ENCODE measurements at places on chromosomes 7 and 10.
A peak's percentile ranks its signal among the peaks of the same experiment; 100 is the strongest.

- no peak for DNase-seq
These were observed 7.7 kb downstream of the PLCE1 start for GRCh38 chr10:94001416-94001810.

DNA sequence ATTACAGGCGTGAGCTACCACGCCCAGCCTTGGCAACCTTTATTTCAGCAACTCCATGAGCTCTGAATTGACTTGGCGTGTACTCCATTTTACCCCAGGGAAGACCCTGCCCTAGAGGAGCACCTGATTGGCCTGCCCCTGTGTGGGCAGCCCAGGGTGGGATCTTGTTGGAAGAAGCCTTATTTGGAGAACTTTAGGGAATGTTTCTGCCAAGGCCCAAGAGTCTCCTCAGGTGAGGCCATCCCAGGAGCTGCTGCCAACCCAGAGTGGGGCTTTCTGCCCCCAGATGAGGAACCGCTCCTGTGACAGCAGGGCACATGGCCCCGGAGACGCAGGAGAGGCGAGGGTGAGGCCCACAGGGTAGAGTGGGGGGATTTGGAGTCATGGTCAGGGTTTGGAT is 42.0 kb downstream of the VWA2 start:
- DNase-seq, result no peak

- no peak for DNase-seq
These were observed 90.1 kb downstream of the FAM53B start for GRCh38 chr10:124653811-124654651.

- no peak for DNase-seq
These were observed 38.0 kb downstream of the POLR1F start for GRCh38 chr7:19670806-19671205.

DNA sequence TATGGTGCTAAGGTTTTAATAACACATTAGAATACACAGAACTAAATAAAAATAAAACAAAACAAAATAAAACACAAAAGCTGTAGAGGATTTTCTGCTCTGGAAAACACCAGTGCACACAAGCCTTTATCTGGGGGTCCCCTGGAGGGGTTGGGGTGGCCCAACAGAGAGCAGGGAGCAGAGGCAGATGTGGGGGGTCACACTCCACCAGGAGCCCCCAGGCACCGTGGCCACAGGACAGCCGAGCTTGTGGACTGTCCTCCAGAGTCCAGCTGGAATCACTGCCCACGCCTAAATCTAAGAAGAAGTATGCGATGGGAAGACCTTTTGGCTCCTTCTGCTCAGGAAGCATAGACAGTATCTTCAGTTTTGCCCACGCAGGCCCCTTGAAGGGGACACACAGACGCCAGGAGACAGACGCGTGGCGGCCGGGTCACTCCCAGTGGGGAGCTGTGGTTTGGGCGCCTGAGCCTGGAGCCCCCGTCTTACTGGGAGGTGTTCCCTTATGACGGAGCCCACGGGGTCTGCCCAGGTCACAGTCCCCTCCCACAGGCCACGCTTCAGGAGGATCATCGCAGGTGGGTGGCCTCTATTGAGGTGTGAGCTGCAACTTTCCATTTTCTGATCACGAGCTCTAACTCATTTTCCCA is 595.0 kb downstream of the PTPRN2 start:
- no peak for DNase-seq

GRCh38 chr7:2732959-2733584 is 45.1 kb downstream of the AMZ1 start:
- DNase-seq, result no peak

GRCh38 chr7:30770845-30771173 is 408 bp upstream of the MINDY4 start:
- no peak for DNase-seq

DNA sequence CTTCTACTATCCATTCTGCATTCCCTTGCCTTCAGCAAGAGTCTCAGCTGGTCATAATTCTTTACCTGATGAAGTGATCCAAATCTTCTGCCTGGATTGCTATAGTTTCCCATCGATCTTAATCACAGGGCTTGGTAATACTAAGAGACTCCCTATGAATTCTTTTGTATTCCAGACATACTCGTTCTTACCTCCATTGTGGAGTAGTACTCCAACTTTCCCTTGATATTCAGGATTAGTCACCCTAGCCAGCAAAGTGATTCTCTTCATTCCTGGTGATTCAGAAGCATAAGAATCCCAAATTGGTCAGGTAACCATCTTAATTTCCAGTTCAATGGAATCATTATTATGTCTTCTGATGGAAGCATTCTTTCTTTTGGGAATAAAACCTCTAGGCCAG is 96.7 kb downstream of the TWIST1 start:
- DNase-seq, result no peak

- no peak for DNase-seq
These were observed 107.1 kb downstream of the PFKFB3 start for GRCh38 chr10:6309816-6310215.

GRCh38 chr7:131182446-131183058 is 145.1 kb upstream of the MKLN1 start:
- DNase-seq, result no peak

GRCh38 chr10:59299933-59300332 is 62.4 kb downstream of the FAM13C start:
- DNase-seq, result no peak

DNA sequence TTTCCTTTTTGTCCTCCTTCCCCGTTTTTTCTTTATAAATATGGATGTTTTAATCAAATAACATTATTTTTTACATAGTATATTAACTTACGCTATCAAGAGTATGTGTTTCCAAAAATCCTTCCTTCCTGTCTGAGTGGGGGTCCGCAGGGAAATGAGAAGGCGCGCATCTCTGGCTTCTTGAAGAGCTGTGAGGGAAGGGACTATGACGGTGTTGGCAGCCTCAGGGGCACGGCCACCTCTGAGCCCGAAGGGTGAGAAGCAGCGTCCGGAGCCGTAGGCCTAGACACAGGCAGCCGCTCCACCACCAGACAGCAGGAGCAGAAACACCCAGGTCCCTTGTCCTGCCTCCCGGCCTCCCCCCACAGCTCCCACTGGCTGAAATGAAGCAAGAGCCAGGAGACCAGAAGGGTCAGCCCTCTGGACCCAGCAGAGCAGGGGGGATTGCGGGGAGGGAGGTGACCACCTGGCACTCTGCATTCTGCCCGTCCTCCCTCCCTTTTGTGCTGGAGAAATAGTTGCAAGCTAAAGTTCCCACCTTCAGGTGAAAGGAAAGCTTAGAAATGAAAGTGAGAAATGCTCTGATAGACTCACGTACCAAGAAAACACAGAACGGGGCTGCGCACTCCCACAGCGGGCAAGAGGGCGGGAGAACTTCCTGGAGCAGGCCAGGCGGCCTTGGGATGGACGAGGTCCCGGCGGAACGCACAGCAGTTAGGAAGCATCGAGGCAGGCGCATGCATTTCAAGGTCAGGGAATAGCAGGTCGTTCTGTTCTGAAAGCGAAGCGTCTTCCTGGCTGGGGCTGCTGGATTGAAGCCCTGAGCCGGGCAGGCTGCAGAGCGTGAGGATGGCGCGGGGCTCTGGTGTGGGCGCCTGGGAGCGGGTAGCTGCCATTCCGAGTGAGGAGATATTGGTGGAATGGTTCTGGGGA is 105.5 kb downstream of the GALNT11 start:
- no peak for DNase-seq

- no peak for DNase-seq
These were observed 51.8 kb upstream of the BTBD16 start for GRCh38 chr10:122219340-122219739.

DNA sequence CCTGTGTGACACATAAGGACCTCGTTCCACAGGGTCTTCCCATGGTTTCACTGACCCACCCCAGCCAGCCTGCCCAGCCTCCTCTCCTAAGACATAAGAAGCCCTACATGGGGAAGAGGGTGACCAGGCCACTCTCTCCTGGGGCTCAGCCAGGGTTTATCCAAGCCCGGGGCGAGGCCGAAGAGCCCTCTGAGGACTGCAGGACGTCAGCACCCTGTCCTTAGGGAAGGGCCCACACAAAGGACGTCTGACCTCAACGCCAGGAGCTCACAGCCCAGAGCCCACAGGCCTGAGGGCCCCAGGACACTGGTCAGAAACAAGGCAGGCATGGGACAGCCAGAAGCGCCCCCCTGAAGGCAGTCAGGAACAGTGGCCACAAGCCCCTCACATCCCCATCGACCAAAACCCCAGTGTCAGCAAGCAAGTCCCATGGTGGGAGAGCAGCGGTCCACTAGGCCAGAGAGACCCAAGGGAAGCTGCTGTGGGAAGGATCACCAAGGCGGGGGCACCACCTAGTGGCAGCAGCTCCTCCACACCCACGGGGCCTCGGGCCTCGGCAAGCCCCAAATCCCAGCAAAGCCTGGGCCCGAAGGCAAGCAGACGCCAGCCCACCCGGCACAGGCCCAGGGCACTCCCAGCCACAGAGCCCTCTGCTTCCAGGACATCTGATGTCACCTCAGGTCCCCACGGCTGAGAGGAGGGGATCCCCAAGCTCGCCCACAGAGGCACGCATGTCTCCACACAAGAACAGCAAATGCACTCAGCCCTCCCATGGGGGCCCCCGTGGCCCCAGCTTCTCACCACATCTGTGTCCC is 23.4 kb downstream of the MAD1L1 start:
- DNase-seq, result peak; percentile 46

DNA sequence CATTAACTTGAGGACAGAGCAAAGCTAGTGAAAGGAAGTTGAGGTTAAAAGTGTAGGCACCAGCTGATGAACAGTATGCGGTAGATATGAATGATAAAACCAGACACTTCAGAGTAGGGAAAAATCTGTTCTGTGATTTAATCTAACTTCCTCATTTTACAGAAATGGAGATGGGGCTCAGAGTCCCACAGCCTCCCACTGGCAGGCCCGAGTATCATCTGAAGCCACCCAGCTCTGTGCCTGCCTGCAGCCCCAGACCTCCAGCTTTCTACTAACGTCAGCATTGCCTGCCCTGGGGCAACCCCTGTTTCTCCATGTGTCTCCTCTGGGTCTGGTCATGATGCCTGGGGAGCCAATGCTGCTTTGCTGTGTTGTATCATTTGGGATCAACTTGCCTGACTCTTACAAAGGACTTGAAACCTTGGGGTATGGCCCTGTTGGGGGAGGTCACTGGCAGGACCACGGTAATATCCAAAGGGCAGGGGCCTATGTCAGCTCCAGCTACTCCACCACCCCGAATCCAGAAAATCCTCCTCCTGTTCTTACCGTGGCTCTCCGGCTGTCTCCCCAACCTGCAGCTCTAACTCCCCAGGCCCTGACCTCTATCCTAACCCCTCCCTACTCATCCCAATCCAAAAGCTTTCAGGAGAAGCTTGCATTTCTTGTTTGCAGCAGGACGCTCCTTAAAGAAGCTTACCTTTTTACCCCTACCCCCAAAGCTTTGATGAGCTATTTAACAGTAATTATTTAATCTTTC is 56.2 kb upstream of the NPY start:
- DNase-seq, result no peak

DNA sequence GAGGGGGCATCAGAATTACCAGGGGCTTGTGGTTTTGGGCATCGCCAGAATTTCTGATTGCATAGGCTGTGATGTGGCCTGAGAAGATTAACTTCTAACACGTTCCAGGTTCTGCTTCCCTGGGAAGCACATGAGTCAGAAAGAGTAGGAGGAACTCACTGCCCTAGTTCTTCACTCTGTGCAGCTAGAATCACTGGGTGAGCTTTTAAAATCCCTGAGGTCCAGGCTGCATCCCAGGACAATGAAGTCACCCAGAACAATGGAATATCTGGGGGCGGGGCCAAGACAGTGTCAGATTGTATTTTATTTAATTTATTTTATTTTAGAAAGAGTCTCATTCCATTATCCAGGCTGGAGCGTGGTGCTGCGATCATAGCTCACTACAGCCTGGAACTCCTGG is 636.5 kb downstream of the CALN1 start:
- no peak for DNase-seq

- no peak for DNase-seq
These were observed 76.0 kb downstream of the ATE1 start for GRCh38 chr10:121851786-121852185.

DNA sequence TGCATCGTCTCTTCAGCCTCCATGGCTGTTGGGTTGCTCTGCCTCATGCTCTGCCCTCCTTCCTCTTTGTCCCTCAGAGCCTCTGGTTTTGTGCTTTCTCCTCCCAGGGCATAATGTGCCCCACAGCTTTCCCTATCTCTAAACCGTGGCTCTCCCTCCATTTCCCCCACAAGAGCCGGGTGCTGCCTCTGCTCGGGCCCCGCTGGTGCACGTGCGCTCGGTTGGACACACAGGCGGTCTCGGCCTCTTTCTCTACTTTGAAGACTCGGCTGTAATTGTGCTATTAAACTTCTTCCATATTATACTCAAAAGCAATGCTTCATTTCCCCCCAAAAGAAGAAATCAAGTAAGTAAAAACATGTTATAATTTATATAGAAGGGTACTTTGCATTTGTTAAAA is 109.7 kb upstream of the KLF14 start:
- no peak for DNase-seq

DNA sequence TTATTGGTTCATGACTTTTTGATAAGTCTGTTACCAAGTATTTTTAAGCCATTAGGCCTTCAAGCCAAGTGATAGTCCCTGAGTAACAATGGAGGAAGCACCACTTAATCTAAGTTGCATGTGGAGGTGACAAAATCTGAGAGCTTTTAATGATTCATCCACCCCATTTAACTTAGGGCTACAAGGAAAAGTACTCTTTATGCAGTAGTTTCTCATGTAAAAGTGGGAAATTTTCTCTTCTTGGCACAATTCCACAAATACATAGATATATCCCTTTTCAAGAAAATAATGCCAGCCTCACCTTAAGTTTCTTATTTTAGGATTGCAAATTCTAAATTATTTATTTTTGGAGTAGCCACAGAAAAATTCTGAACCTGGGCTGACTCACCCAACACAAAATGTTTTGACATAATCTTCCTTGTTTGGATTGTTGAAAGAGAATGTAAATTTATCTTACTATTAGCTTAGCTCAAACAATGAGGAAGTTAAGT is 85.7 kb downstream of the SUGCT start:
- no peak for DNase-seq

GRCh38 chr7:2757361-2757903 is 69.4 kb downstream of the AMZ1 start:
- DNase-seq, result no peak

GRCh38 chr7:20786779-20787659 is at the start of gene SP8:
TSS of gene SP8 (minus strand) at chr7:20786886. CDS start at chr7:20786798, 88 bp downstream.
- no peak for DNase-seq

DNA sequence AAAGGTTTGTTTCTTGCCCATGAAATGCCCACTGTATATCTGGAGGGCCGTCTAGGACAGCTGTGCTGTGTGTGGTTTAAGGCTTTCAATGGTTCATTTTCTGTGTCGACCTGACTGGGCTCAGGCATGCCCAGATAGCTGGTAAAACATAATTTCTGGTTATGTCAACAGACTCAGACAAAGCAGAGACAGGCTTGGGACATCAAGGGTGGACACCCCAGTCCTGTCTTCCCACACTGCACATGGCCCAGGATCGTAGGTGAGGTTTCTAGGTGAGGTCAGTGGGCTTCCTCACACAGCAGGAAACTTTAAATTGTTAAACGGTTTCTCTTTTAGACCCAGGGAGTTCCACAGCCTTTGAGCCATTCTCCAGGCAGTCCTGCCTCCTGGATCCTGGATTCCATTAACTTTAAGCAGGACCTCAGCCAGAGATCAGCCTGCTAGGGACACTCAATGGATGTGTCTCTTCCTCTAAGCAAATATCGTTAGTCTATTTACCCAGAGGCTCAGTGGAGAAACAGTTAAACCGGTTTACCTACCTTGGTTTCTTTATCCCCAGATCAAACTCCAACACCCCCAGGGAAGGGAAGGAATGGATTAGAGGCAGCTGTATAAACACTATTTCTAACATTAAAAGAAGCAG is 66.4 kb downstream of the ST8SIA6 start:
- no peak for DNase-seq

- DNase-seq, result no peak
These were observed 219.4 kb upstream of the RHOBTB1 start for GRCh38 chr10:61163403-61163802.

GRCh38 chr10:69879634-69880257 is 78.0 kb downstream of the COL13A1 start:
- no peak for DNase-seq

- DNase-seq, result no peak
These were observed 235.0 kb upstream of the PTN start for GRCh38 chr7:137578541-137578940.
